ENCODE measurements at places on chromosomes 1 and 21.

GRCh38 chr1:33661811-33662454, 189.5 kb downstream of the ZSCAN20 start:
- DNase-seq: no peak

GRCh38 chr1:41239988-41240610, 2.0 kb downstream of the SCMH1 start:
- peak; percentile 24 for DNase-seq

- no peak for DNase-seq
These were observed 178.3 kb downstream of the CACNA1E start for GRCh38 chr1:181661569-181661968.

DNA sequence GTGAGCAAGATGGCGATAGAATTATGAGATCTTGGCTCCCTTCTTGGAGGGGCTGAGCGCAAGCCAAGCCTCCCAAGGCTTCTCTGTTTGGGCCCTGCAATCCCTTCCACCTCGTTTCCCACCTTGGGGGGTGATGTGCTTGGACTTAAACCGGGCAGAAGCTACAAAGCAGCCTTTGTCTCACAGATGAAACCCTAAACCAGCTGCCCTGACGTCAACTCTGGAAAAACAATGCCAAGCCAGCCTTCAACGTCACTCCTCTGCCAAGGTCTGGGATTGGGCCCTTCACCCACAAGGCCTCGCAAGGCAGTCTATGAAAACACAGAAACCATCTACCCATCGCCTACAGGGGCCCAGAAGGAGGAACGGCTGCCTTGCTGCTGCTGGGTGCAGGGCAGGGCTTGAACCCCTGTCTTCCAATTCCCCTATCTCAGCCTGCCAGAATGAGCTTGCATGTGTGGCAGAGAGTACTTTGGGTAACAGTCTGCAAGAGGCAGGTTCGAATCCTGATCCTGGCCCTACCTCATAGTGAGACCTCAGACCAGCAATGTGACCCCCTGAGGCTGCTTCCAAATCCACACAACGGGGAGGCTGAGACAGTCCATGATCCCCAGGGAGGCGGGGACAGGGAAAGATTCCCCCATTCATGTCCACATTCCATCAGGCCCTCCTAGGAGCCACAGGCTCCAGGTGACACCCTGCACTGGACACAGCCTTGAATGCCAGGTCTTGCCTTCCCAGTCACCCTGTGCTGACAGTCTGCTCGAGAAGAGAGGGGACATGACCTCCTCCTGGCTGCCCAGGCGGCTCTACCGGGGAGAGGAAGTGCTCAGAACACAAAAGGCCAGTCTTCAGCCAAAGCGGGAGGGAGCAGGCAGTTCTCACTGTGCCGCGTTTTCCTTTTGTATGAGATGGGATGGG, 15.0 kb downstream of the IFFO2 start:
- DNase-seq: no peak

DNA sequence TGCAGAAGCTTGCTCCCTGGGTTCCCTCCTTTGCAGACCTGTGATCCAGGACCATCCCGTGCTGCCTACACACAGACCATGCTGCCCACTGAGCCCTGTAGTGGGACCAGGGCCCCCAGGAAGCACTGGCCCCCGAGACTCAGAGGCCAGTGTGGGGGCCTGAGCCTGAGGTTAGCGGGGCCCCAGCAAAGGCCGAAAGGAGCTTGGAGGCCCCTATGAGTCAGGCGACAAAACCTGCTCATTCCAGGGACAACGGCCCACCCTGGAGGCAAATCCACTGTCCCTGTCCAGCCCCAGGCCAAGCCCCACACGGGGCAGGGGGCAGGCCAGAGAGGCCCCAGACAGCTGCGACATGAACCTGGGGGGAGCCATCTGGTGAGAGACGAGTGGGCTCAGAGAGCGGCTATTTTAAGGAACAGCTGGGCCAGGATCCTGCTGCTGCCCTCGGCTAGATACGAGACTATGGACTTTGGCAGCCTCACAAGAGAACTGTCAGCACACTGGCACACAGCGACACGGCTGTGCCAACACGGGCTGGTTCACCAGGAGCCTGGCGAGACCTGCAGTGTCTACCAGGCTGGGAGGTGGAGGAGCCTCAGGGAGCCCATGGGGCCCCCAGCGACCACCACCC, 74.7 kb downstream of the ARHGEF16 start:
- DNase-seq: no peak

DNA sequence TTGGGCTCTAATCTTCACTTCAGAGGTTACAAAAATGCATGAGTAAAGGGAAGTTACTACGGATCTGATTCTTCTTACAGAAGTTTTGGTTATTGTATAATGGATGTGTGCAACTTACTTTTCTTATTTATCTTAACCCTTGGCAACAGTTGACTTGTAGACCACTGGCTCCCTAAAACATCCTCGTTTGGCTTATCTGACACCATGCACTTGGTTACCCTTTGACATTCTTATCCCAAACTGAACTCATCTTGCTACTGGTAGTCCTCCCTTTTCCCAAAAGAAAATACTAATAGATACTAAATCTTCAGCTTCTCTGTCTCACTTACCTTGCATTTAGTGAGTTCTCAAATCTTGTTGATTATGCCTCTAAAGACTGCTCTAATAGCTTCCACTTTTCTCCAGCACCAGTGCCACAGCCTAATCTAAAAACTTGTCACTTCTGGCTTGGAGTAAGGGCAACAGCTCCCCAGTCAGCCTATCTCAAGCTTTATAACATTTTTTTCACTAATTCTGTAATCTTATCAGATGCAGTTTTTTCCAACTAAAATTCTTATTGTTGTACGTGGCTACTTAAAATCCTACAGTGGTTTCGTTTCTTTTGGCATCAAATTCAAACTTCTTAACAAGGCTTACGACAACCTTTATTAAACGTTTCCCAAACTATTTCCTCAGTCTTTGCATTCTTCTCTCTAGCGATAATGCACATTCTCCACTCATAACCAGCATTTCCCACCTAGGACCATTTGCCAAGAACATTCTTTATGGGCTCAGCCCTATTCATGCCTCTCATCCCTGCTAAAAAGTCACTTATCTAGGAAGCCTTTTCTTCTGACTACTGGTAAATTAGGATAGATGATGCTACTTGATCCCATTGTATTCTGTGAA, 204.2 kb downstream of the KCNT2 start:
- no peak for DNase-seq

GRCh38 chr21:36914244-36915013, 52.0 kb downstream of the HLCS start:
- no peak for DNase-seq

DNA sequence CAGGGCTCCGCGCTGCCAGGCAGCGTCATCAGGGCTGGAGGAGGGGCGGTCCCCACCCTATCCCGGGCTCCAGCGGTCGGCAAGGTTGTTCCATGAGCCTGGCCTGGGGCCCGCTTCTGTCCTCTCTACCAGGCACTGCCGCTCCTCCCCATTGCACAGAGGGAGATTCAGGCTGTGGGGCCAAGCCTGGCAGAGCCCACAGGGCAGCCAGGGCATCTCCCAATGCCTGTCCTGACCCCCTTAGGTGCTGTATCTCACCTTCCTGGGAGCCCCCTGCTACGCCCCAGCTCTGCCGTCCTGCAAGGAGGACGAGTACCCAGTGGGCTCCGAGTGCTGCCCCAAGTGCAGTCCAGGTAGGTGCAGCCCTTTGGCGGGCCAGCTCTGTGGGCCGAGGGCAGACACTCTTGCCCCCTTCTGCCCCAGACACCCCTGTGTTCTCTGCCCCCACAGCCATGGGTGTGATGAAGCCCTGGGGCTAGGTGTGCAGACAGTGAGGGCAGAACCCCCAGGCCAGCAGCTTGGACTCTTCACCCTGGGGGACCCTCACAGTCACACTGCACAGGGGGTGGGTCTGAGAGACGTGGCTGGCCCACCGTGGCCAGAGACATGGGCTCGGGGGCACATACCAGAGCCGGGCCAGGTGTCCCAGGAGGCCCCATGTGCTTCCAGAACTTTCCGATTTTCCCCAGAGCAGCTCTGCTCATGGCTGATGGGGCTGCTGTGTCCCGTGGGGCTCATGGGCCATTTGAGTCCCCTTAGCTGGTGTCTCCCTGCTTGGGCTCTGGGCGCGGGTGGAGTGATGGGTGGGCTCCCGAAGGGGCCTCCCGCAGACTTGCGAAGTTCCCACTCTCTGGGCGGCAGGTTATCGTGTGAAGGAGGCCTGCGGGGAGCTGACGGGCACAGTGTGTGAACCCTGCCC, 1.6 kb downstream of the TNFRSF14 start:
- no peak for DNase-seq

GRCh38 chr1:6967431-6968111, 182.3 kb downstream of the CAMTA1 start:
- no peak for DNase-seq

- no peak for DNase-seq
These were observed 141.3 kb upstream of the NCAM2 start for GRCh38 chr21:20856926-20857325.
